ENCODE measurements at places on chromosomes 7 and 10.

DNA sequence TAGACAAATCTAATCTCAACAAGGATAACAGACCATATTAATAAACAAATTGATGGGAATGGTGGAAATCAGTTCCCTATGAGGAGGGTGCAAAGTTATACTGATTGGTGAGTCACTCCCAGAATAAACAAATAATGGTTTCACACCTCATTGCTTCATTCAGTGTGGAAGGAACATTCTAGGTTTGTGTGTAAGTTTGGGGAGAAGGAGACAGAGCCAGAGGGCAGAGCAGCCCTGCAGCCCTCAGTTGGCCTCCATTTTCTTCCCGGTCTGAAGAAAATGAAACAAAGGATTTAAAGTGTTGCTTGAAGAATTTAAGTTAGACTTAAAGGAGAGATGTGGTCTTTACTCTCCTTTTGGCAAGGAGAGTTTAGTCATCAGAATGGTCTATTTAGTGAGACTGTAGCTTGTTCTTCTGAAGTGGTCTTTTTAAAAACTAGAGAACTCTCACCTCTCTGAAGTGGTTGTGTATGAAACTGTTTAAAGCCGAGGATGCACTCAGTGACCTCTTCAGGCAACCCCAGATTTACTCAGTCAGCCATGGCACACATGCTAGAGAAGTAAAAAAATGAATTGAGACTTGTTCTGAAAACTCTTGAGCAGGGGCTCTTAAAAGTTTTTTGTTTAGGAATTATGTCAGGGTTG lies 27.2 kb downstream of the IKZF1 start:
- peak; percentile 62 for DNase-seq

DNA sequence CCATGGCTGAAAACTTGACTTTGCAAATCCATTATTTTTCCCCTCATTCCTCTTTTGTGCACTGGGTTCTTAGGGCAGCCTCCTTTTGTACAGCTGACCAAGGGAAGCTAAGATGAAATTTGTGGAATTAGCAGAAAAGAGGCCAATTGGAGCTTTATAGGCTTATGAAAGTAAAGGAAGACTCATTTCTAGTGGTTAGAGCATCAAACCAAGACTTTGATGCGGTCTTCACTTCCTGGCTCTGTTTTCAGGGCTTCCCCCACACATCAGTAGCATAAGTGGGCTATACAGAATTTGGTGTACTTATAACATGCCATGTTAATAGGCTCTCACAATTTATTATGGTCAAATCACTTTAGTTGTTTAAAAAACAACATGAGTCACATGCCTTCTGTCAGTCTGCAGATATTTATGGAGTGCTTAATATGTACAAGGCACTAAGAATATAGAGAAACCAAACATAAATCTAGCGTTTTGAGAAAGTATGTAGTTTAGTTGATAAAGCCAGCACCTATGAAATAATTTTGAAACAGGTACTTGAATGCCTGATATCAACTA lies 5.7 kb downstream of the AUTS2 start:
- DNase-seq, result peak; percentile 14

DNA sequence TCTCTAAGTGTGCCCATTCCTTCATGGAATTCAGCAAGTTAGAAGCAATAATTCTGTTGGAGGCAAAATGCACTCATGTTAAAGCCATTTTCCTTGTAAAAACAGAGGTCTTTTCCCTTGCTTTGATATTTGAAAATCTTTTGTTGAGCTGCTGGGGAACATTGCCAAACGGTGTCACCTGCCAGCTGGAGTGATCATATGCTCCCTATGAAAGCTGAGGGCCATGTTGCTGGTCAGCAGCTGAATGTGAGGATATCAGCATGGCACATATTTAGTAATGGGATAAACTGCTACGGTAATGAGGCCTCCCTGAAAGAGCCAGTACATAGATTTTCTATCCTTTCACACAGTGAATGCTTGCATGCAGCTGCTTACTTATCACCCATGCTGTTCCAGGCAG lies 224.3 kb downstream of the THSD7A start:
- DNase-seq, result no peak

DNA sequence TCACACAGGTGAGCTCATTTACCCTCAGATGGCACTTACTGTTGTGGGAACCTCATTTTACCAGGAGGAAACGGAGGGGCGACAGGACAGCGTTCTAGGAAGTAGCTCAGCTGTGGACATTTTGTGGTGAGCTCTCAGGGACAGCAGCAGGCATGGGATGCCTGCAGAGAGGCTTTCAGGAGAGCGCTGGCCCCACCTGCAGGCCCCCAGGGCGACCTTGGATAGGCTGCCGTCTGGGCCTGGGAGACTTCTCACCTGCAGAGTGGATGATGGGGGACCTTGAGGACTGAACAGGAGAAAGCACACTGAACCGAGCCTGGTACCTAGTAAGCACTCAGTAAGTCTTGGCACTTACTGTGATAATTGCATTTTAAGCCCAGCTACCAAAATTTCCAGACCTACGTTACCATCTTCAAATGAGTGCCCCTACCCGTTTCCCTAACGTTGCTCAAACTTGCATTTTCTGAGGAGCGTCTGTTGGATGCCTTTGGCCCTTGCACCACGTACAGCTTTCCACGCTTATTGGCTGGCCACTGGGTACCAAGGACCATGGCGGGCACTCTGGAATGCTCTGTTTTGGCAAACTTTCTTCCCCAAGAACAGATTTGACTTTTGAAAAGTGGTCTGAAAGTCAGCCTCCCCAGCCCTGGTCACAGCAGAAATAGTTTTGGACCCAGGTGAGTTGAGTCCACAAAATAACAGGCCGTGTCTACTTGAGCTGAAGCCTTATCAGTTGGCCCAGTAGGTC lies 223.4 kb downstream of the EBF3 start:
- no peak for DNase-seq

- no peak for DNase-seq
Measured at GRCh38 chr7:99308461-99309074, 17.1 kb upstream of the ARPC1A start.

DNA sequence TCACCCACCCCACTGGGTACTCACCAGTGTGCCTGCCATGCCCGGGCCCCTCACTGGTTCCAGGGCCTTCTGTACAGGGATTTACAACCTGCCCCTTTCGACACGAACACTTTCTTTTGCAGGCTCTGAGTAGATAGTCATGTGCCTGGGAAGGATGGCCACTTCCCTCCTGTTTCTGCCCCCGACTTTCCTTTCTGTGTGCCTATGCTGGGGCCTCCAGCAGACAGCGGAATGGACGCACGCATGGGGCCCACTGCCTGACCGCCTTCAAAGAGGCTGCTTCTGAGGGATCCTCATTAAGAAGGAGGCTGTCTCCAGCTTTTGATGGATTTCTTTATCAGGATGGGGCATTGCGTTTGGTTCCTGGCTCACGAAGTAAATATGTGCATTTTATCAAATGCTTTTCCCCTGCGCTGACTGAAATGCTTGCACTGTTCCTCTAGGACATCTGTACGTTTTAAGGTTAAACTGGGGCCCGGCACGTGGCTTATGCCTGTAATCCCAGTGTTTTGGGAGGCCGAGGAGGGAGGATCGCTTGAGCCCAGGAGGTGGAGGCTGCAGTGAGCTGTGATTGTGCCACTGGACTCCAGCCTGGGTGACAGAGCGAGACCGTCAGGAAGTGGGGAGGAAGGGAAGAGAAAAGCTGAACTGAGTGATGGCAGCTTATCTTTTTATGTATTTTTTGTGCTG lies 29.4 kb upstream of the NKX6-2 start:
- no peak for DNase-seq

DNA sequence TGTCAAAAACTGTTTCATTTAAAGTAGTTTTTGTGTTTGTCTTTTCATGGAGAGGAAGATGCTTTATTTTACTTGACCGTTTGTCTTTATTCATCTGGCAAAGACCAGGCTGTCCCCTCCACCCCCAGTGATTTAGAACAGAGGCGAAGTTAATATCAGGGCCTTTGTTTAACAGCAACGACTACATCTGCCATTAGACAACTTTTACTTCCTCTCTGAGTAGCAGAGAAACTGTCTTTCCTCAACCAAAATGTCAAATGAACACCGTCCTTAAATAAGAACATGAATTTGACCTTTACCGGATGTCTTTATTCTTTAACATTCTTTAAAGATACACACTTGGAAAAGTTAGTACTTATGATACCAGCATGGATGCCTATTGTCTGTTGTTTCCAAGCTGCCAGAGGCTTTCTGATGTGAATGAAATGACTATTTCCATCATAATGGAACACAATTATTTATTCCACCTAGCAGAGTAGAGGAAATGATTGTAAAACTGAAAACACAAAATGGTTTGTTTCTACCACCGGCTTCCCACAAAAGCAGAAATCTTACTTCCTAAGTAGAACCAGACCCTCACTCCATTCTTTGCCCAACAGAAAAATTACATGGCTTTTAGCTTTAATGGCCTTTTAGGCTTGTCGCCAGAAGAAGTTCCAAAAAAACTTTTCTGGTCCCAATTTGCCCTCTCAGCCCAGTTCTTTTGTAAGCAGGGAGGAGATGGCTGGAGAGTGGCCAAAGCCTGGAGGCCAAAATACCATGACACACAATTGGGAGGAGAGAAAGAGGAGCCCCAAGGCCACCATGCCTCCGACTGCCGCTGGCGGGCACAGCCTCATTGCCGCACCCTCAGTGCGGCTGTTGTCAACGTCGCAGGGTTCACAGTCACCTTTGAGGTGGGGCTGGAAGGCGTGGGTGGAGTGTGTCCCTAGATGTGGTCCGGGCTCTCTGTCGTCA lies 168.5 kb downstream of the TEX36 start:
- DNase-seq, result no peak

DNA sequence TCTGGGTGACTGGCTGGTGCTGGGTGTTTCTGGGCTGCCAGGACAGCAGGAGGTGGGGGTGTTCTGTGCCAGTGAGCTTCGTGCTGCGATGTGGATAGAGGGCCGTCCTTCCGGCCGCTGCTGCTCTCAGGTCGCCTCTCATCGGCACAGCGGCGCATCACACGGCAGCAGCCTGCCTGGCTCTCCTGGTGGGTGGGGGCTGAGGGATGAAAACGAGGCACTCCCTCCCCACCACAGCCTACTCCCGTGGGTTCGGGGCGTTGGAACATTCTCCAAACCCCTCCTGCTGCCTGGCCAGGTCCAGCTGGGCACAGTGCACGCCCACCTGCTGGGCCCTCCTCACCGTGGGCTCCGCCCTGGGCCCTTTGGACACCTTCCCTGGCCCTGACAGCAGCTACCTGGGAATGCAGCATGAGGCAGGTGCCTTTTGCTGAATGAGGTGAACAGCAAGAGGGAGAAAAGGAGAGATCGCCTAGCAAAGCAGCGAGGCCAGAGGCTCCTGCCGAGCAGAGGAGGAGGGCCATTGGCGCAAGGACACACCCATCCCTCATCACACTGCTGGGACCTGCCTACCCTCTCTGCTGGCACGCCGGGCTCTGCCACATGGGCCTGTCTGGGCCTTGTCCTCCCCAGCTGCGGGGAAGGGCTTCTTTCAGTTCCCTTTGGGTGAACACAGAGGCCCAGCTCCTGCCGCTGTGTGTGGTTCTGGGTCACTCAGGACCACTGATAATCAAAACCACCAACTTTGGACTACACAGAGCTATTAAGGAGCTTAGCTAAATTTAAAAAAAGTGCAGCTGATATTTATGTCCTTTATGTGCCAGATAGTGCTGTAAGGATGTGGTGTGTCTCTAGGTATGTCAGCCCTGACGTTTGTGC lies 33.4 kb downstream of the INPP5A start:
- no peak for DNase-seq

- no peak for DNase-seq
Measured at GRCh38 chr10:95650232-95650631, 6.3 kb downstream of the ALDH18A1 start.

GRCh38 chr10:113341138-113341537 lies 211.7 kb upstream of the HABP2 start:
- no peak for DNase-seq

DNA sequence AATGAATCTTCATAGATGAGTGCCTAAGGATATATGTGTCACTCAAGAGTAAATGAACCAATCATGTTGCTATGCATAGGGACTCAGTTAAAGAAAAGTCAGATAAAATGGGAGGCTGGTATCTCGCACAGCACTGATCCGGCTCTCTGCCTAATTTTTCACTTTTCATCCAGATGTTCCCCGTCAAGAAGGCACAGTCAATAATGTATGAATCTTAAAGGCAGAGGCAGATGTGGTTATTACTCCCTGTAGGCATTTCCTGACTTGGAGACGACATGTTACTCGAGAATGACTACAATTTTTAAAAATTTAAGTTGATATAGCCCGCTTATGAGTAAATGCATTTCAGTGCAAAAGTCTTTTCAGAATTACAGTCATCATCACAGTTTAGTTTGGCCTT lies 113.6 kb downstream of the TBXAS1 start:
- no peak for DNase-seq

DNA sequence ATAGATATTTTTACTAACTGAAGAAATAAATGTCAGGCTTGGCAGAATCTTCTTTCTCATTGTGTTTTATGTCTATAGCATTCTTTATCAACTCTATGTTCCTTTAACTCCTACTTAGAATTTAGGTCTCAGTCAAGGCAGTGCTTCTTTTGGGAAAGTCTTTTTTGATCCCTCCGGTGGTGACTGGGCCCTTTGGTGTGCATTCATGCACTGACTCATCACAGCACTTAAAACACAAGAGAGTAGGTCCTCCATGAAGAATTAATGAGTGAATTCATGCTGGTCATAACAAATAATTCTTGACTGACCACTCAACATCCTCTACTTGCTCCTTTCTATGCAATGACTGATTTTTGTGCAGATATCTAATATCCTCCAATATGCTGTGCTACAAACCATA lies 458.8 kb upstream of the LRRTM3 start:
- no peak for DNase-seq

Measured in CD4-positive, alpha-beta T cell treated with Interleukin-6 at 100 ng/mL for 8 hours (primary cell).